ENCODE measurements at places on chromosomes 1 and 21. TPM values are rescaled to one million over a fixed set of nuclear protein-coding genes. Genes with fewer than 3 reads are reported as not detected.

DNA sequence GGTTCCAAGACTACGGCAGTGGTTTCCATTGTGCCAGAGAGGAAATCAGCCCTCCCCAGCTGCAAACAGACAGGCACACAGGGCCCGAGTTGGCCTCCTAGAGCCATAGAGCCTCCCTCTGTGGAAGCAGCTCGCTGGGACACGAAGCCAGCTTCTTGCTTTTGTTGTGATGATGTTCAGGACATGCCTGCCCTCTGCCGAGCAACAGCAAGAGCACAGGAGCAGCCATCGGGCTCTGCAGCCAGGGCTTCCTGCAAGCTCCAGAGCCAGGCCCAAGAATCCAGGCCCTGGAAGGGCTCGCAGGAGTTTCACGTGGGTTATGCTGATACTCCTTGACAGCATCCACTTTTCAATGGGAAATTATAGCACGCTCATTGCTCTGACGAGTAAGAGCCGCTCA is 18.5 kb downstream of the NPHP4 start:
- H3K27me3 ChIP-seq = no peaks in the 10 kb centered on the region
- H3K4me3 ChIP-seq = no peak overlapping the region
- DNase-seq = no peak
- H3K27ac ChIP-seq = no peak overlapping the region
- H3K36me3 ChIP-seq = no peaks in the 10 kb centered on the region

GRCh38 chr1:1073743-1074587 is at the start of gene RNF223:
RNF223 (minus strand) TSS chr1:1074306; CDS start chr1:1072566, 1,740 bp downstream.
- H3K27me3 ChIP-seq = no peaks in the 10 kb centered on the region
- H3K4me3 ChIP-seq = peak within 1 kb of the TSS; percentile 70
- peaks cover 34% of the 10 kb centered on the region for H3K4me1 ChIP-seq
- H3K36me3 ChIP-seq = no peaks in the 10 kb centered on the region
- H3K27ac ChIP-seq = peak within 1 kb of the TSS; percentile 91

IL19 gene
- total RNA-seq = not detected

- H3K27ac ChIP-seq = no peak overlapping the region
- no peak overlapping the region for H3K4me3 ChIP-seq
- DNase-seq = no peak
Measured at GRCh38 chr1:200542162-200542561, 78.4 kb downstream of the KIF14 start.

- no peaks in the 10 kb centered on the region for H3K36me3 ChIP-seq
- no peaks in the 10 kb centered on the region for H3K27me3 ChIP-seq
- H3K4me1 ChIP-seq = no peaks in the 10 kb centered on the region
- no peak for DNase-seq
- no peak overlapping the region for H3K4me3 ChIP-seq
Measured at GRCh38 chr1:207424570-207425131, 29.5 kb upstream of the CR2 start.

- no peak overlapping the region for H3K4me3 ChIP-seq
- H3K36me3 ChIP-seq = peaks cover 79% of the 10 kb centered on the region
- no peak for DNase-seq
Measured at GRCh38 chr1:24659166-24659904, 16.2 kb downstream of the SRRM1 start.

DENND2C gene
- 3.6 TPM for total RNA-seq

GRCh38 chr1:26839339-26839722 is 12.8 kb downstream of the ZDHHC18 start:
- H3K27me3 ChIP-seq = no peaks in the 10 kb centered on the region
- no peaks in the 10 kb centered on the region for H3K4me1 ChIP-seq
- peaks cover 36% of the 10 kb centered on the region for H3K36me3 ChIP-seq
- H3K4me3 ChIP-seq = no peak overlapping the region

DNA sequence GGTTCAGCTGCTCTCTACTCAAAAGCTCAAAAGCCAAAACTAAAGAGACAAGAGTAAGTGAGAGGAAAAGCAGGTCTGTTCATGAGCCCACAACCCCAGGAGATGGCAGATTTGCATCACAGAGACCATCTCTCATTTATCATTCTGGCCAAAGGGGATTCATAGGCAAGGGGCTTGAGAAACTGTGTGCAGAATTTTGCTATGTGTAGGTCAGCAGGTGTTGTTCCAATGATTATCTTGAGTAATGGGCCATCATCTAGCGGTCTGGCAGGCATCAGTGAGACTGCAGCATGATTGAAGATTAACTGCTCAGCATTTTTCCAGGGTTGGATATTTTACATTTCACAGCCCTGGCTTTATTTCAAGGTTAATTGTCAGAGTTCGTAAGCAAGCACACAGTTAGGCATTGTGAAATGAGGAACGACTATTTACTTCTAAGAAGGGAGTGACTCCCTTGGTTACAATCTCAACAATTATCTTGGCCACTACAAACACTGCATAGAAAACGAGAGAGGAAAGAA is 1204.6 kb upstream of the TMPRSS15 start:
- H3K4me3 ChIP-seq = no peak overlapping the region
- H3K36me3 ChIP-seq = no peaks in the 10 kb centered on the region
- no peaks in the 10 kb centered on the region for H3K27me3 ChIP-seq
- no peak for DNase-seq
- H3K27ac ChIP-seq = no peak overlapping the region

GRCh38 chr21:37232274-37233018 is 34.7 kb downstream of the VPS26C start:
- no peaks in the 10 kb centered on the region for H3K27me3 ChIP-seq
- no peaks in the 10 kb centered on the region for H3K4me1 ChIP-seq
- no peak overlapping the region for H3K27ac ChIP-seq
- no peak overlapping the region for H3K4me3 ChIP-seq

DNA sequence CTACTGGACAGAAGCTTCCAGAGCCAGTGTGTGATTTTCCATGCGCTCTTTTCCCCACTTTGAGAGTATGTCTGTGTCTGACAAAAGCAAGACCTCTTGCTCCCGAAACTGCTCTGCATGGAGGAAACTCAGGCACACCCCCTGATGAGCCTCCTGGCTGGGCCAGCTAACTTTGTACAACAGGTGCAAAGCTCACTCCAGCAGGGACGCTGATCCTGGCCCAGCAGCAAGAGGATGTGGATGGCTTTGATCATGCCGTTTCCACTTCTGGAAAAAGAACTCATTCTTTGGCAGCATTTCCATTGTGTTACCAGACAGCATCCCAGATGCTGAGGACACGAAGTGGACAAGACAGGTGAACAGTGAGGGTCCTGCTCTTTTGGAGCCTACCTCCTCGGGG is 103.1 kb downstream of the TLR5 start:
- no peaks in the 10 kb centered on the region for H3K36me3 ChIP-seq
- H3K27ac ChIP-seq = no peak overlapping the region
- no peak for DNase-seq

- no peak overlapping the region for H3K4me3 ChIP-seq
- H3K36me3 ChIP-seq = no peaks in the 10 kb centered on the region
- H3K27ac ChIP-seq = no peak overlapping the region
- no peaks in the 10 kb centered on the region for H3K4me1 ChIP-seq
Measured at GRCh38 chr1:183769956-183770815, 34.7 kb upstream of the RGL1 start.

SARS1 gene
- total RNA-seq = 206 TPM

- peaks cover 6% of the 10 kb centered on the region for H3K4me1 ChIP-seq
- H3K27ac ChIP-seq = no peak overlapping the region
- H3K36me3 ChIP-seq = no peaks in the 10 kb centered on the region
- no peak for DNase-seq
Measured at GRCh38 chr1:178690496-178690895, 34.5 kb upstream of the RALGPS2 start.

UTS2 gene
- 3.0 TPM for total RNA-seq

PRELP gene
- total RNA-seq = 0.10 TPM

CD5L gene
- not detected for total RNA-seq

DNA sequence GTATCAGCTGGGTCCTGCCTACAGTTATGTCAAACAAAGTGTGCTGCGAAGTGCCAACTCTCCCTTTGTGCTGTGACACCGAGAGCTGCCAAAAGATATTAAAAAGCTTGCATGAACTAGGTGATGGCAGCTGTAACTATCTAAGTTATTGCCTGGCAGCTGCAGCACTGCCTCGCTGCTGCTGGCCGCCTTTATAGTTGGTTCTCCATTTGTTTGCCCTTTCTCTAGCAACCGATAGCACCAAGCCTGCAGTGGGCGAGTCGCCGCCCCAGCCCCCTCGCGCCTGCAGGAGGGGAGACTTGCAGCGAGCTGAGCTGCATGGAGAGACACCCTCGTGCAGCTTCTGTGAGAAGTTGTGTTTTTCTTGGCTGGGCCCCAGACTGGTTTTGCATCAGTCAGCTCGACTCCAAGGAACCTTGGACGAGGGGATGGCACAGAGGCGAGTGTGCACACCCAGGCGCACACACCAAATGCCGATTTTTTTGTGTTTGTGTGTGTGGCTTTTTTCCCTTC is 330.6 kb downstream of the RPS6KC1 start:
- no peak overlapping the region for H3K4me3 ChIP-seq
- H3K36me3 ChIP-seq = no peaks in the 10 kb centered on the region
- no peaks in the 10 kb centered on the region for H3K4me1 ChIP-seq
- DNase-seq = no peak

GRCh38 chr21:40250514-40251294 is 383.5 kb downstream of the PCP4 start:
- no peaks in the 10 kb centered on the region for H3K36me3 ChIP-seq
- H3K4me3 ChIP-seq = no peak overlapping the region
- DNase-seq = no peak
- no peaks in the 10 kb centered on the region for H3K4me1 ChIP-seq

DNA sequence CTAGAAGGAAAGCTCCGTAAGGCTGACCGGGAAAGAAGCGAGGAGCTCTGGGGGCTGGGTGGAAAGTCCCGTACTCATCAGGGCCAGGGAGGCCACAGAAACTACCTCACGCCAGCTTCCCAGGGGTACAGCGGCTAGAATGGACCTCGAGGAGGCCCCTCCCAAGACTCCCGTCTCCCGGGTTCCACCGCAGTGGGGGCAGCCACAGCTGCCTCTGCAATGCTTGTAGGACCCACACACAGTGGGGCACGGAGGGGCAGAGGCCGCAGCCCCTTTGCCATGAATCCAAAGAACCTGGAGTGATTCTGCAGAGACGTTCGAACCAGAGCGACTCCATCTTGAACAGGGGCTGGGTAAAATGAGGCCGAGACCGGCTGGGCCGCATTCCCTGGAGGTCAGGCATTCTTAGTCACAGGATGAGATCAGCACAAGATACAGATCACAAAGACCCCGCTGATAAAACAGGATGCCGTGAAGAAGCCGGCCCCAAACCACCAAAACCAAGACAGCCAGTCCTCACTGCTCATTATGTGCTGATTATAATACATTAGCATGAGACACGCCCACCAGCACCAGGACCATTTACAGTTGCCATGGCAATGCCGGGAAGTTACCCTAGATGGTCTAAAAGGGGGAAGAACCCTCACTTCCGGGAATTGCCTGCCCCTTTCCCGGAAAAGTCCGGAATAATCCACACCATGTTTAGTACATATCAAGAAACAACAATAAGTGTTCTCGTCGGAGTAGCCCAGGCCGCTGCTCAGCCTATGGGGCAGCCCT is 1.6 kb upstream of the ANKRD65 start:
- peak overlapping the region; percentile 40 for H3K27ac ChIP-seq
- H3K4me1 ChIP-seq = peaks cover 21% of the 10 kb centered on the region
- no peak for DNase-seq
- H3K27me3 ChIP-seq = no peaks in the 10 kb centered on the region

NBPF6 gene
- not detected for total RNA-seq

- H3K27me3 ChIP-seq = no peaks in the 10 kb centered on the region
- no peak overlapping the region for H3K4me3 ChIP-seq
- H3K36me3 ChIP-seq = no peaks in the 10 kb centered on the region
- H3K4me1 ChIP-seq = no peaks in the 10 kb centered on the region
- DNase-seq = no peak
Measured at GRCh38 chr1:116760487-116760886, 6.3 kb downstream of the CD2 start.

GRCh38 chr1:218702775-218703174 is 357.6 kb downstream of the TGFB2 start:
- H3K27me3 ChIP-seq = no peaks in the 10 kb centered on the region
- no peak for DNase-seq
- no peak overlapping the region for H3K4me3 ChIP-seq
- H3K36me3 ChIP-seq = no peaks in the 10 kb centered on the region
- H3K27ac ChIP-seq = no peak overlapping the region

TMPRSS2 gene
- 1.1 TPM for total RNA-seq

TENT5C gene
- total RNA-seq = 1.4 TPM

- no peak overlapping the region for H3K27ac ChIP-seq
- no peaks in the 10 kb centered on the region for H3K36me3 ChIP-seq
- no peaks in the 10 kb centered on the region for H3K4me1 ChIP-seq
Measured at GRCh38 chr1:53063744-53064515, 1.9 kb downstream of the PODN start.

DNA sequence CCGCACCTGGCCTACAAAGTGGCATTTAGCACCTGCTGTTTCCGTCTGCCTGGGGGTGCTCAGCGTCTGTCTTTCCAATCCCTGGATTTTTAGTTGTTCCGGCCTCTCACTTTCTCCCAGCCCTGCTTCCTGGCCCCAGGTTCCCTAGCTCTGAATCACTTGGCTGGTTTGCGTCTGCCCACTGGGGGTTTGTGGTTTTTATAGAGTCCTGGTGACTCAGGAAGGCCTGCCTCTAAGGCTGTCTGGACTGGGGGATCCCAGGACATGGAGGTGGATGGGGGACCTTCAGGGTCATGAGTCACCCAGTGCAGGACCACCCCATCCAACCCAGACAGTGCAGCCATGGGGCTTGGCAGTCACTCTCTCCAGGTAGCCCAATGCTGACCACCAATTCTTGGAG is 53.5 kb downstream of the MRPL37 start:
- H3K27ac ChIP-seq = peak overlapping the region; percentile 15
- H3K4me3 ChIP-seq = no peak overlapping the region
- H3K27me3 ChIP-seq = no peaks in the 10 kb centered on the region
- DNase-seq = peak; percentile 56
- H3K36me3 ChIP-seq = no peaks in the 10 kb centered on the region

CR1L gene
- total RNA-seq = 0.15 TPM

CLDN17 gene
- total RNA-seq = not detected

- no peaks in the 10 kb centered on the region for H3K4me1 ChIP-seq
- no peaks in the 10 kb centered on the region for H3K27me3 ChIP-seq
- H3K4me3 ChIP-seq = no peak overlapping the region
- DNase-seq = no peak
- no peak overlapping the region for H3K27ac ChIP-seq
- no peaks in the 10 kb centered on the region for H3K36me3 ChIP-seq
Measured at GRCh38 chr1:65440915-65441314, 20.4 kb downstream of the LEPR start.

Data from HCT116 (cell line).